ENCODE measurements at places on chromosomes 2 and 18. TPM values are rescaled to one million over a fixed set of nuclear protein-coding genes. Genes with fewer than 3 reads are reported as not detected.

- H3K36me3 ChIP-seq = no peaks in the 10 kb centered on the region
- H3K27me3 ChIP-seq = no peaks in the 10 kb centered on the region
- DNase-seq = no peak
- H3K4me1 ChIP-seq = no peaks in the 10 kb centered on the region
- H3K27ac ChIP-seq = no peak overlapping the region
- no peak overlapping the region for H3K4me3 ChIP-seq
Measured at GRCh38 chr2:66324356-66324755, 110.6 kb upstream of the MEIS1 start.

DNA sequence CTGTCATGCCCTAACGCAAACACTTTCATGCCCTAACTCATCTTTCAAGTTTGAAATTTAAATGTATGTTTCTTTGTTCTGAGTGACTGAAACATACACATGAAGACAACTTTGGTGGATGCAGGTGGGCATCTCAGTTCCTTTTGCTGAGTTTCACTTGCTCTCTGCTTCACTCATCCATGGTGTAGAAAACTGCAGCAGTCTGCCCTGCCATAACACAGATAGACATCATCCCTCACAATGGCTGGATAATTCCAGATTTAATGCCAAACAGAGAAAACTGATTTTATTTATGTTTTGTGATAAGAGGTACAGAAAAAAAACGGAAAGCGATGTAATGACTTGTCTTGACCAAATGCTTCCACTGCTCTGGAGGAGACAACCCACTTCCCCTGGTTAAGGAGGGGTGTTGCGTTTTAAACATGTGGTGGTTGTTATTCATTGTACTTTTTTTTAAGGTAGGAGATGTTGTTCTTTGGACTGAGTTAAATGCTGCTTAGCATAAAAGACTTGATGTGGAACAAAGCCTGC, 70.4 kb downstream of the RHBDD1 start:
- H3K27ac ChIP-seq = no peak overlapping the region
- H3K4me1 ChIP-seq = peaks cover 42% of the 10 kb centered on the region

DNA sequence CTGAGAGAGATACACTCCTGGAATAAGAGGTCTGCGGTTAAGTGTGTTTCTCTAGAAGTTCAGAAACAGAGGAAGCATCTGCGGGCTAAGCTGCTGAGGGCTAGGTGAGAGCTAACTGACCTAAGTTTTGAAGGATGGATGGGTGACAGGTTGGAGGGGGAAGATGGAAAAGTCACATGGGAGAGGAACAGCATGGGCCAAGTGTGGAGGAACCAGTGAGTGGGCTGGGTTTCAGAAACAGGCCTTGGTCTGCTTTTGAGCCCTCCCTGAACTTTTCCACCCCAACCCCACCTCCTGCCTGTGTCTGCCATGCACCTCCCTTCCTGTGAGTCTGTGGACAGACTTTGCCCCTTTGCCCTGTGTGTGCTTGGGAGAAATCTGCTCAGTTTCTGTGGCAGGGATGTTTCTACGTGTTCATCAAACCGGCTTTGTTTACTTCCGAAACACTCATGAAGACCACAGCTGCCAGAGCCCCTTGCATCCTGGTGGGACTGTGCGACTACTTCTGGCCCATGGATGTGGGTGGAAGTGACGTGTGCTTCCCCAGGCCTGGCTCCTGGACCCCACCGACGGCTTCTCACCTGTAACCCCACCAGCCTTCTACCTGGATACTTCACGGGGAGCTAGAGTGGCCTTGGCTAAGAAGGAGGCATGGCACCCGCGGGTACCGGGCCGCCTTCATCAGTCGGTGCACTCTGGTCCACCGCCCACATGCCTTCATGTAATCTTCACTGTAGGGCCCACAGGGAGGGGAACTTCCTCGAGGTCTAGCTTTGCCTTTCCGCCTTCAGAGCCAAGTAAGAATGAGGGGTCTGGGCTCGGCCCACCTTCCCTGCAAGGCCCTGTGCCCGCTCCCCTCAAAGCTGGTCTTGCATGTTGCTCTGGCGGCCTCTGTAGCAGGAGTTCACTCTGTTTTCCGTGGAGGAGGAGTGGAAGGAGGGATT, 1.4 kb upstream of the HPCAL1 start:
- no peaks in the 10 kb centered on the region for H3K27me3 ChIP-seq
- peak overlapping the region; percentile 65 for H3K4me3 ChIP-seq
- peak overlapping the region; percentile 16 for H3K27ac ChIP-seq
- H3K4me1 ChIP-seq = peaks cover 66% of the 10 kb centered on the region
- DNase-seq = peak; percentile 42
- peaks cover 2% of the 10 kb centered on the region for H3K36me3 ChIP-seq

GRCh38 chr2:61993422-61994024, 88.0 kb downstream of the COMMD1 start:
- no peaks in the 10 kb centered on the region for H3K27me3 ChIP-seq
- no peak overlapping the region for H3K27ac ChIP-seq
- H3K36me3 ChIP-seq = no peaks in the 10 kb centered on the region
- H3K4me1 ChIP-seq = peaks cover 4% of the 10 kb centered on the region

GRCh38 chr2:181399027-181399426, 58.2 kb upstream of the ITGA4 start:
- H3K4me1 ChIP-seq = peaks cover 18% of the 10 kb centered on the region
- DNase-seq = no peak
- no peak overlapping the region for H3K4me3 ChIP-seq
- no peaks in the 10 kb centered on the region for H3K36me3 ChIP-seq

The ANKRD62 gene
- not detected for total RNA-seq

The SLC9A4 gene
- 0.07 TPM for total RNA-seq

The UPP2 gene
- total RNA-seq = not detected

GRCh38 chr18:54718408-54718773, 109.9 kb upstream of the RAB27B start:
- H3K4me1 ChIP-seq = peaks cover 28% of the 10 kb centered on the region
- H3K27me3 ChIP-seq = peaks cover 12% of the 10 kb centered on the region
- peak overlapping the region; percentile 60 for H3K4me3 ChIP-seq

The C2orf78 gene
- total RNA-seq = not detected

GRCh38 chr2:9474361-9475057, at the start of gene IAH1:
Gene IAH1 (plus strand): TSS chr2:9474551. CDS start chr2:9474567, 16 bp downstream.
- peaks cover 24% of the 10 kb centered on the region for H3K36me3 ChIP-seq
- peak within 1 kb of the TSS; percentile 72 for H3K27ac ChIP-seq
- H3K4me1 ChIP-seq = peaks cover 33% of the 10 kb centered on the region
- peak within 1 kb of the TSS; percentile 75 for H3K4me3 ChIP-seq
- H3K27me3 ChIP-seq = no peaks in the 10 kb centered on the region

DNA sequence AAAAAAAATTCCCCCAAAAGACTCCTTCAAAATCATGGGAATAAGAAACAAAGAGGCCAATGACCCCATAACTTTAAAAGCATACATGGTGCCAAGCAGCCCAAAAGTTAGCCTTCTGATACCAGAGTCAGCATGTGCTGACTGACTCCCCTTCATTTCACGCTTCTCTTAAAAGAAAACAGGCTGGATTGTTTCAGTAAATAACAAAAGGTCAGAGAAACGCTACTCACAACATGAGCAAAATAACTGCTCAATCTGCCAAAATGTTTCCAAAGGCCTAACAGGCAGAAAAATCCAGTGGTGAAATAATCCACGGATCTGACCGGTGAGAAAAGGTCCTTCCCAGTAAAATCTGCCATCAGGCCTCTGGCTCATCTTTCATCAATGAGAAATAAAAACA, 71.6 kb downstream of the BCL2 start:
- no peaks in the 10 kb centered on the region for H3K27me3 ChIP-seq
- H3K27ac ChIP-seq = no peak overlapping the region
- H3K4me3 ChIP-seq = no peak overlapping the region
- H3K4me1 ChIP-seq = peaks cover 55% of the 10 kb centered on the region
- peaks cover 42% of the 10 kb centered on the region for H3K36me3 ChIP-seq

The TMEM200C gene
- not detected for total RNA-seq

GRCh38 chr18:62999392-62999791, 284.1 kb downstream of the PHLPP1 start:
- DNase-seq = no peak
- no peak overlapping the region for H3K4me3 ChIP-seq
- H3K4me1 ChIP-seq = no peaks in the 10 kb centered on the region
- no peak overlapping the region for H3K27ac ChIP-seq
- H3K27me3 ChIP-seq = no peaks in the 10 kb centered on the region
- no peaks in the 10 kb centered on the region for H3K36me3 ChIP-seq

The GATA6 gene
- not detected for total RNA-seq

- H3K27ac ChIP-seq = no peak overlapping the region
- no peaks in the 10 kb centered on the region for H3K4me1 ChIP-seq
- no peak overlapping the region for H3K4me3 ChIP-seq
- DNase-seq = no peak
Measured at GRCh38 chr2:160085662-160086061, 23.2 kb upstream of the PLA2R1 start.

The OR6B2 gene
- not detected for total RNA-seq

DNA sequence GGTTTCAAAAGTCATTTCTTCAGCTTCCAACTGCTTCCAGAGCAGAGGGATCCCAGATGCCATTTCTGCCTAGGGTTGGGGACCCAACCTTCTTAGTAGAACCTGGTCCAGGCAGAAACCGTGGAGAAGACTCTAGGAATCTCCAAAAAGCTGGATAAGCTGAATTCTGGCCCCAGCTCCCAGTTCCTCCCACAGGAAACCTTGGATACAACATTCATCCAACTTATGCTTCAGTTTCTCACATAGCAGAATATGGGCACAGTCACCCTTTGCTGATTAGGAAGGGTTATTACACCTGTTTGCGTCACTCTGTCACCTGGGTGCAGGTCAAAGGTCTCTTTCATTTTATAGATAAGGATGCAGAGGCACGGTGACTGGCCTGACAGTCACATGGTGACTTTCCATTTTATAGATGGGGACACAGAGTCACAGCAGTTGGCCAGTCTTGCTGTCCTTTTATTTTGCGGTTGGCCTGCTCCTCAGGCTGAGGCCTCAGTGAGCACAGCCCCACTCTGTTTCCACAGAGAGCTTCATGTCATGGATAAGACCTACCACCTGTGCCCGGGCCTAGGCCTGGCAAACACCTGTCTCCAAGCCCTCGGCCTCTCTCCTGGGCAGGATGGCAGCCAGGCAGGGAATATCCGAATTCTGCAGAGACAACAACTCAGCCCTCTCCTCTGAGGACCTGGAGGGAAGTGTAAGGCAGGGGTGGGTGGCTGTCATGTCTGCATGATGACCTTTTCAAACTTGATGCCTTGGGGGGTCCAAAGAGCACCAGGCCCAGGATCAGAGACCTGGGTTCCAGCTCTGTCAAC, 148.8 kb downstream of the SMAD7 start:
- no peak overlapping the region for H3K4me3 ChIP-seq
- H3K4me1 ChIP-seq = peaks cover 54% of the 10 kb centered on the region
- no peaks in the 10 kb centered on the region for H3K36me3 ChIP-seq

DNA sequence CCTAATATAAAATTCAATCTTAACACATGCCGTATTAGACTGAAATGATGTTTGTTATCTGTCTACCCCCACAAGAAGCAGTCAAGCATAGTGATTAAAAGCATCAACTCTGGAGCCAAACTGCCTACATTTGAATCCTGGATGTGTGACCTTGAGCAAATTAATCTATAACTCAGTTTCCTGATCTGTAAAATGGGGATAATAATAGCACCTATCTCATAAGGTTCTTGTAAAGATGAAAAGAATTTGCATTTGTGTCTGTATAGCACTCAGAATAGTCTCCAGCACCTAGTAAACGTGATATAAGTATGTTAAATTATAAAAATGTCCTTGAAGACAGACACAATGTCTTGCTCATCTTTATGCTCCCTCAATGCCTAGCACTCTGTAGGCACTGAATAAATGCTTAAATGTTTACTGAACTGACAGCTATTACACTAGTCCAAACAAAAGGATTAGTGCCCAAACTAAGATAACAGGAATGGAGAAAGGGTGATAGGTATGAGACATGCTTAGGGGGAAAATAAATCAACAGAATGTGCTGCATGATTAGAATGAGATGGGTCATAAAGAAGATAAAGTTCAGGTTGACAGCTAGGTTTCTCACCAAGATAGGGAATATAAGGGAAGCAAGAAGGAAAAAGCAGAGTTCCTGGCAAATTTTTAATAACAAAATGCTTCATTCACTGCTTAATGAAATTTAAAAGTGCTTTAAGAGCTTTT, 180.6 kb downstream of the ATAD2B start:
- no peaks in the 10 kb centered on the region for H3K27me3 ChIP-seq
- no peak overlapping the region for H3K4me3 ChIP-seq
- H3K27ac ChIP-seq = no peak overlapping the region
- no peak for DNase-seq

GRCh38 chr2:170820757-170821530, 4.3 kb downstream of the GAD1 start:
- peak; percentile 30 for DNase-seq
- H3K4me3 ChIP-seq = peak overlapping the region; percentile 57
- H3K4me1 ChIP-seq = peaks cover 49% of the 10 kb centered on the region
- H3K36me3 ChIP-seq = no peaks in the 10 kb centered on the region
- H3K27me3 ChIP-seq = peaks cover 81% of the 10 kb centered on the region

- H3K27me3 ChIP-seq = no peaks in the 10 kb centered on the region
- H3K4me1 ChIP-seq = peaks cover 4% of the 10 kb centered on the region
- H3K4me3 ChIP-seq = no peak overlapping the region
- no peak for DNase-seq
- H3K36me3 ChIP-seq = no peaks in the 10 kb centered on the region
Measured at GRCh38 chr2:7703543-7704144, 786.4 kb downstream of the RNF144A start.

The LRRTM1 gene
- total RNA-seq = not detected

DNA sequence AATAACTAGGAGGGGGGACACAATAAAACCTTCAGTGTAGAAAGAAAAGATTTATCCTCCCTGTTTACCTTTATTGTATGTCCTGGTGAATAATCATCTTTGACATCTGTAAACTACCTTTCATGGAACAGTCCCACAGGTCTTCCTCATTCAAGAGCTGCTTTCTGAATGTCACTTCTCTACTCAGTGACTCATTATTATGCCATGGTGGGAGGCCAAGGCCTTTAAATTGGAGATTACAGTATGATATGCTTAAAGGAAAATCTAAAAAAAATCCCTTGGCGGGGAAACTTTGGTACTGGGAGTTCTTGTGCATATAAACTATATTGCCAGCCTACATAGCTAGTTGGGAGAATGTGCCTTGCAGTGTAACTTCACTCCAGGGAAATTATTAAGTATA, 713.0 kb downstream of the TDRD15 start:
- no peaks in the 10 kb centered on the region for H3K4me1 ChIP-seq
- no peaks in the 10 kb centered on the region for H3K27me3 ChIP-seq
- no peak for DNase-seq

DNA sequence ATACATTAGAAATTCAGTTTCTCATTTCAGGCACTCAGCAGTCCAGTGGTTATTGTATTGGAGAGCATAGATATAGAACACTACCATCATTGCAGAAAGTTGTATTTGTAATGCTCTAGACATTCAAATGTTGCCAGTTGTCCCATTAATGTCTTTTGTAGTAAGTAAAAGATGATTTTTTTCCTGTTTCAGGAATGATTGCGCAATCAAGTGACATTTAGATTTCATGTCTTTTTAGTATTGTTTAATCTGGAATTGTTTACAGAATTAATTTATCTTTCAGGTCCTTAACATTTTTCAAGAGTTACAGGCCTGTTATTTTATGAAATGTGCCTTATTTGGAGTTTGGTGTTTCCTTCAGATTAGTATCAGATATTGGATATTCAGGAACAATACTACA, 134.7 kb downstream of the MSTN start:
- no peak for DNase-seq
- H3K4me1 ChIP-seq = no peaks in the 10 kb centered on the region
- no peak overlapping the region for H3K27ac ChIP-seq
- H3K27me3 ChIP-seq = peaks cover 5% of the 10 kb centered on the region
- no peak overlapping the region for H3K4me3 ChIP-seq

Measured in activated naive CD4-positive, alpha-beta T cell treated with anti-CD3 and anti-CD28 coated beads for 36 hours (primary cell).